T-cell (primary cell): ENCODE measurements at places on chromosomes 5 and 9.

- no peak for DNase-seq
Observed at GRCh38 chr9:2297771-2298170, 282.6 kb downstream of the SMARCA2 start.

GRCh38 chr5:110087829-110088228 is 398.1 kb downstream of the MAN2A1 start:
- DNase-seq: no peak

- no peak for DNase-seq
Observed at GRCh38 chr5:92409134-92409533, 1026.0 kb upstream of the ARRDC3 start.

DNA sequence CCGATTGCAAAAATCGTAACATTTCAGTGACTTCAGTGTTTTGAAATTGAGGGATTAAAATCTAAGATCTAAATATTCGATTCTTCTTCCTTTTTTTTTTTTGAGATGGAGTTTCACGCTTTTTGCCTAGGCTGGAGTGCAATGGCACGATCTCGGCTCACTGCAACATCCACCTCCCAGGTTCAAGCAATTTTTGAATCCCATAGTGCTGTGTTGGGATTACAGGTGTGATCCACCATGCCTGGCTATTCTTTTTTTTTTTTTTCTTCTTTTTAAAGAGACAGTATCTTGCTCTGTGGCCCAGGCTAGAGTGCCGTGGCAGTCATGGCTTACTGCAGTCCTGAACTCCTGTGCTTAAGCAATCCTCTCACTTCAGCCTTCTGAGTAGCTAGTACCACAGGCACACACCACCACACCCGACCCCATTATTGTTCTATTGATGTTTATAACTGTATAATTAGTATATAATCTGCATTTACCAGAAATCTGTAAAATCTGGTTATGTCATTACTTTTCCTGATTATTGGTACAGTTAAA is 42.7 kb downstream of the NSD1 start:
- no peak for DNase-seq

- DNase-seq: no peak
Observed at GRCh38 chr9:80867731-80868130, 821.6 kb downstream of the TLE1 start.

- DNase-seq: no peak
Observed at GRCh38 chr5:113232221-113232620, 202.6 kb downstream of the TSSK1B start.

DNA sequence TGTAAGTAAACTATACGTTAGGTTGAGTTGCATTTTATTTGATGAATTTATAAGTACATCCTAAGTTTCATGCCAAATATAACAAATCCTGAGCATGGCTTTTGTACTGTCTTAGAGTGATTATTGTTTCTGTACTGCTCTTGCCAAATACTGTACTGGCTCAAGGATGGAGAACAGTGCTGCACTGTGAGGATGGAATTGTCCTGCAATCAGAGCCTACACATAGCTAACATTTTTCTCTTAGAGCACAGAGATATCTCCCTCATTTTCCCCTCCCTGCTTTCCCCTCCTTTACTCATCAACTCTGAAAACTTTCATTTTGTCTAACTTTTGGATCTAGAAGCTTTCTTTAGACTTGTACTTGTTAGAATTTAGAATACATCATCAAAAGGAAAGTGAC is 28.3 kb downstream of the LRRC70 start:
- no peak for DNase-seq

DNA sequence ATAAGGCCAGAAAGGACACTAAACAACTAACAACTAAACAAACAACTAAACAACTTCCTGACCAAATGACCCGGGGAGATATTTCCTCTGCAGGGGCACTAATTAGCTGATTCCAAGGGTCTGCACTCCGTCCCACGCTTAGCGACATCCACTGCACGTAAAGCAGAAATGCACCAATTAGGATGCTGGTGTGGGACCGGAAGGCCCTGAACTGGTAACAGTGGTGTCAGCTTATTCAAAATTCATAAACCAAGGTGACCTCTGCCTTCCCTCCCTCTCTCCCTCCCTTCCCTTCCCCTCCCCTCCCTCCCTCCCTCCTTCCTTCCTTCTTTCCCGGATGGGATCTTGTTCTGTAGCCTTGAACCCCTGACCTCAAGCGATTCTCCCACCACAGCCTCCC is 9.6 kb downstream of the RASGEF1C start:
- no peak for DNase-seq

DNA sequence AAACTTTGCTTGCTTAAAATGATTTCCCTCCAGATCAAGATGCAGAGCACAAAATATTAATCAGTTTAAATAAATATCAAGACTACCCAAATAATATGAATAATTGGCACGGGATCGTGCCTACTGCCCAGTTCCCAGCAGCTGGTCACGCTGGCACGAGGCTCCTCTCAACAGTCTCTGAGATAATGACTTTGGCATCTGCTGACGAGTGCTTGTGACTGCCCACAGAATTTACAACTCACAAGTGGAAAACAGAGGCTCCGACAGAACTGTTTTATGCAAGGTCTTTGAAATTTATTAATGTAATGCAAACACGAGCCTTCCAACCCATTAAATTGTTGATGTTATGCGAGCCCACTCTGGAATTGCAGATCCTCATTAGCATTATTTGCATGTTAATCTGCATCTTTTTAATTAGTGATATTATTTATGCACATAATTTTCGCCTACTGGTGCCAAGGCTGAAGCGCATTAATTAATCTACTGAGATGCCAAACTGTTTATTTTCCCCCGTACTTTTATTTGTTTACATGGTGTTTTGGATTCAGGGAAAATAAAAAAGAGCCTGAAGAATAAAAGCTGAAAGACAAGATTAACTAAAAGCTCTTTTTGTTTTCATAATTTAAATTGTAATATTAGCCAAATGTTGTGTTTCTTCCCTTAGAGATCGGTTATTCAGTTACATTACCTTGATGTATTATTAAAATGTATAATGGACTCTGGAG is 369.3 kb upstream of the IRX1 start:
- DNase-seq: no peak

DNA sequence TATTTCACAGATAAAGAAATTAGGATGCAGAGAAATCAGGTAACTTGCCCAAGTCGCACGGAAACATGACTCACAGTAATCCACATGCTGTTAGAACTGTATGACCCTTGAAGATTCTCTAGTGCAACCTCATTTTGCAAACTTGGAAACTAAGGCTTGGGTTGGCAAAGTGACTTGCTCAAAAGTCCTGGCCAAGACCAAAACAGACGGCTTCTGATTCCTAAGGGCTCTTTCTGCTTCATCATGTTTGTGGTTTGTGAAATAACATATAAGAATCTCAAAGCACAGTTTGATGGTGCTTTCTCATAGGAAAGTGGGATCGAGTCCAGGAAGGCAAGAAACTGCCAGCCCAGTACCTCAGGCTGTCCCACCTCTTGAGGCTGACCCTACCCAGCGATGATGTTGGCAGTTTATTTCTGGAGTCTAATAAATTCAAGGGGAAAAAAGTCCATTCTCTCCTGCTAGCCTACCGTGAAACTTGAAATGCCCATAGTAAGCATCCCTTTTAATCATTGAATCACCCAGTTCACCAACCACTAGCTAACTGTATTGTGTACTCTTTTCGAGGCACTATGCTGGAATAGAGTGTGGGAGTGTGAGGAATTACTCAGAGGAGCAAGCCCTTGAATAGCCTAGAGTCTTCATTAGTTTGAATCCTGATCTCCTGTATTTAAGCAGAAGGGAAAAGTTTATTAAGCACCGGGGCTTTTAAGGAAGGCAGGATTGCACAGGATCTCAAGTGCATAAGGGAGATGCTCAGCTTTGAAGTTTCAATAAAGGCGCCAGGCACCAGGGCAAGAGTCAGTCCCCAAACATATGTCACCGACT is 14.1 kb downstream of the CAPSL start:
- no peak for DNase-seq

- no peak for DNase-seq
Observed at GRCh38 chr9:130201974-130202373, 29.8 kb downstream of the NCS1 start.

DNA sequence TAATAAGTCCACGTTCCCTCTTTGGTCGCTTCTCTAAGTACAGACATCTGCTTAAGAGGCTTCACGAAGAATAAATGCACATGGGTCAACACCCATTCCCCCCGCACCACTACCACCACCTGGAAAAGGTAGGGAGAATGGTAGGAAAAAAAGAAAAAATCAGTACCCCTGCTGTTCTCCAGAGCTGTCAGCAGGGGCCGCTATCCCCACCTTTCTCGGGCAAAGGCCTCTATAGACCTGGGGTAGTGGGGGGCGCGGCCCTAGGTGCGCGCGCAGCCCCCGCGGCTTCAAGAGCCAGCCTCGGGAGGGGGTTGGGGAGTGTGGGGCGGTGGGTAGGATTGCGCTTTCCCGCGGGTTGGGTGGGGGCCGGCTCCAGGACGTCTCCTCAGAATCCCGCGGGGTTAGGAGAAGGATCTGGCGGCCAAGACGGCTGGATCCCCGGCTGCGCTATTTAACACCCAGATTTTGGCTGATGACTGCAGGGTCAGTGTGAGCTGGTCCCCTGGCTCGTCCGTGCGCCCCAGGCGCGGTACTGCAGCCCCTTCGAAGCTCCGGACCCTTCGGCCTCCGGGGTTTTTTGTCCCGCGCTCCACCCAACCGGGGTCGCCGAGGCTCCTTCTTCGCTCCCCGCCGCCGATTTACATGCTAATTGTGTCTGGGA is 1.6 kb upstream of the SEMA6A start:
- no peak for DNase-seq

GRCh38 chr5:77844373-77844622 is 68.2 kb upstream of the TBCA start:
- DNase-seq: no peak

- no peak for DNase-seq
Observed at GRCh38 chr5:43415935-43416802, 4.0 kb upstream of the CCL28 start.

GRCh38 chr9:69617006-69617405 is 55.2 kb downstream of the APBA1 start:
- DNase-seq: no peak

DNA sequence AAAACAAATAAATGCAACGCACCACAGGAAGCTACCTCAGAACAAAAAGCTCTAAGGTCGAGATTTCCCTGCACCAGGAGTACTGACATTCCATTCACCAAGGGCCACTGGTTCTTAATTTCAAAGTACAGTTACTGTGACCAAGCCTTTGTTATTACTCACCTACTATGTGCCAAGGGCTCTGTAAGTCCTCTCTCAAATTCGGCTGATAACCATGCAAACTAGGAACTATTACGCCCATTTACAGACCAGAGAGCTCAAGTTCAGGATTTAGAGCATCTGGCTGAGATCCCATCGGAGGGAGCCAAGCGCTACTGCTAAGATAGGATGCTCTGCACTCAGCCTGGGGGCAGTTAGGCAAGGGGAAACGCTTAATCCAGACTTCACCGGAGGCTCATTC is 5.6 kb downstream of the MYO10 start:
- DNase-seq: no peak

DNA sequence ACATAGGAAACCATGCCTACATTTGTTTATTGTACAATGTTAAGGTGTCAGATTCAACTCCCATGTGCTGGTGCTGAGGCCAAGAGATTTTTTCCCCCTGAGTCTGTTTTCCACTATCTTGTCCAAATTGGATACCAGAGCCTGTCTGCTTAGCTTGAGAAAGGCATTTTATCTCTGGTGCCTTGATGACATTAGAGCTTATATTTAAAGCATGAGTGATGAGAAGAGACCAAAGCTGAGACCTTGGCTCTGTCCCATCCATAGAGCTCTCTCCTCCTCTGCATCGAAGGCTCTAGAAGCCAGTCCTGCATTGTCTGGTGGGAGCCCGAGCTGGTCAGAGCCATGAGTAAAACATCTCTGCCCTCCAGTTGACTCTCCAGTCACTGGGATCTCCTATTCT is 10.4 kb upstream of the PPP2CA start:
- no peak for DNase-seq

DNA sequence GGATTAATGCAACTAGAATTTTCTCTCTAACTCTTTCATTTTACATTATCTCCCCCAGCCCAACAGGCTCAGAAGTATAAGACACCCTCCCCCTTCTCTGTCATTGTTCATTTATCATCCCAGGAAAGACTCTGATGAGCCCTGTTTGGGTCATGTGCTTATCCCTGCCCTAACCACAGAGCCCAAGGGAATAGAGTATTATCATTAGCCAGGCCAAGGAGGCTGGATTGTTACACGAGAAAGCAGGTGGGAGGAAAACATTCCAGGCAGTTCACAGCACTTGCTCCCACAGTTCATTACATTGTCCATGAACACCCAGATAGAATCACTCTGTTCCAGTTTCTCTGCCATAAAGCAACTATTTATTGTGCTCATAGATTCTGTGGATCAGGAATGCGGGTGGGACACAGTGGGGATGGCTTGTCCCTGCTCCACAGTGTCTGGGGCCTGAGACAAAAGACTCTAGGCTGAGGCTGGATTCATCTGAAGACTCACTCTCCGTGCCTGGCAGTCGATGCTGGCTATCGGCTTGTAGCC is 59.5 kb upstream of the TMEM215 start:
- DNase-seq: no peak

- no peak for DNase-seq
Observed at GRCh38 chr5:107430071-107430625, 240.6 kb downstream of the EFNA5 start.

DNA sequence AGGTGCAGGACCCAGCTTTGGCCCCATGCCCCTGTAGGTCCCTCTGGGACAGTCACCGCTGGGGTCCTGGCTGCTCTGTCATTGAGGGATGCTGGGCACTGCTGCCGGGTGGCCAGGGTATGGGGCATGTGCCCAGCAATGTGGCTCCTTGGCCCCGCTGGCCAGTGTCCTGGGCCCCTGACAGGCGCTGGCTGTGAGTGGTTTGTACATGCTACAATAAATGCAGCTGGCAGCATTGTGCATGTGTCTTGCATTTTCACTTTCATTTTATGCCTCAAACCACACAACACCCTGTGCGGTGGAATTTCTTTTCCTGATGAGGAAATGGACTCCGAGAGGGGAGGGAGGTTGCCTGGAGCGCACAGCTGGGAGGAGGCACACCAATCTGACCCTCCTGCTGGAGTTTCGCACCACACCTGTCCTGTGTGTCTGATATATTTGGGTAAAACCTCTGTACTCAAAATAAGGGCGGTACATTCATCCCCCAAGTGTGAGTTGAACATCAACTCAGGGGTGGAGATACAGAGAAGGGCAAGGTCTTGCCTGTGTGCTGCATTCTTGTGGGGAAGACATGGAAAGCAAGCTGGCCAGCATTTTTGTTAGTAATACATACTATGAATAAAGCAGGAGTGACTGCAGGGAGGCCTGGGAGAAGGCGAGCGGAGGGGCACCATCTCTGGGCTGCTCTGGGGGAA is 11.7 kb downstream of the TSPAN17 start:
- DNase-seq: no peak

DNA sequence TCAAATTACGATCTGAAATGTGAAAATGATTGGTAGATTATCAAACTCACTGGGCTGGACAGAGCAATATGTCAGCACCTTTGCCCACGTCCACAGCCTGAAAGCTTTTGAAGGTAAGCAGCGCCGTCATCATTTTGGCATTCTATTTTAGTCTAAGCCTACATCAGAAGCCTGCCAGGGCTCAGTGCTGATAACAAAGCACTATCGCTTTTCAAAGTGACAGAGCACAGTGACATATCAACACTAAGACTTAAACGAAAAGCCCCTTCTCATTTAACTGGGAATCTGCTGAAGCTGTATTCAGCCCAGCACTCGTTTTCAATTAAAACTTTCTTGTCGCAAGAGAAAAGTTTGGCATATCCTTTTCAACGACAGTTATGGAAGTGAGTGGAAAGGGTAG is 1076.3 kb downstream of the PTPRD start:
- DNase-seq: no peak

- no peak for DNase-seq
Observed at GRCh38 chr5:91136271-91136670, 246.8 kb downstream of the ARRDC3 start.
